ENCODE measurements at places on chromosomes 2 and 18.

- no peak for DNase-seq
These were observed 42.3 kb downstream of the IL1R2 start for GRCh38 chr2:102033750-102034682.

GRCh38 chr18:22604986-22605421, 187.3 kb upstream of the CTAGE1 start:
- DNase-seq: no peak

DNA sequence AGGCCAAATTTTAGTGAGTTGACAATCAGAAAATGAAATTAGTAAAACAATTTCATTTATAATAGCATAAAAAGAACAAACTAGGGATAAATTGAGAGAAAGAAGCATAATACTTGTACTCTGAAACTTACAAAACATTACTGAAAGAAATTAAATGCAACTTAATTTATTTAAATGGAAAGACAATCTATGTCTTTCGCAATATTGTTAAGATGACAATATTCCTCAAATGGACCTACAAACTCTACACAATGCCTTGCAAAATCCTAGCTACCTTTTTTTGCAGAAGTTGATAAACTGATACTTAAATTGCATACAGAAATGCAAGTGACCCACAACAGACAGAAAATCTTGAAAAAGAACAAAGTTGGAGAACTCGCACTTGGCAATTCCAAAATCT, 9.1 kb downstream of the EPG5 start:
- no peak for DNase-seq

- no peak for DNase-seq
These were observed 151.6 kb downstream of the GLI2 start for GRCh38 chr2:120887320-120887697.

DNA sequence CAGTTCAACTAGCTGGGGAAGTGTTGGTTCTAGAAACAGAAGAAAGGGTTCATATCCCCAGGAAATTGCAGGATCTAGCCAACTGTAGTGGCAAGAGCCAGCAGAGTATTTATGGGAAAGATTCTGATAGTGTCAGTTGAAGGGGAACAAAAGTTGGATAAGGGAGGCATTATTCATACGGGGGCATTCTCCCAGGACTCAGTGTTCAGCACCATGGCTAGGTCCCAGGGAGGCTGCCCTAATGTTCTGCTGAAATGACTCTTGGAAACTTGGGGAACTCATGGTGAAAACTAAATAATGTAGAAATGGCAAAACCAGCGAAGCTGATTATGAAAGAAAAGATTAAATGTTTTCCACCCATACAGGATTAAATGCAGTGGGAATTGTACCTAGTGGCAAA, 543.7 kb downstream of the TRIB2 start:
- DNase-seq: no peak

GRCh38 chr2:103435010-103435409, 673.2 kb downstream of the TMEM182 start:
- no peak for DNase-seq

GRCh38 chr2:36318547-36318946, 37.0 kb upstream of the CRIM1 start:
- DNase-seq: no peak

- DNase-seq: no peak
These were observed 445.6 kb upstream of the CELF4 start for GRCh38 chr18:38010971-38011857.

DNA sequence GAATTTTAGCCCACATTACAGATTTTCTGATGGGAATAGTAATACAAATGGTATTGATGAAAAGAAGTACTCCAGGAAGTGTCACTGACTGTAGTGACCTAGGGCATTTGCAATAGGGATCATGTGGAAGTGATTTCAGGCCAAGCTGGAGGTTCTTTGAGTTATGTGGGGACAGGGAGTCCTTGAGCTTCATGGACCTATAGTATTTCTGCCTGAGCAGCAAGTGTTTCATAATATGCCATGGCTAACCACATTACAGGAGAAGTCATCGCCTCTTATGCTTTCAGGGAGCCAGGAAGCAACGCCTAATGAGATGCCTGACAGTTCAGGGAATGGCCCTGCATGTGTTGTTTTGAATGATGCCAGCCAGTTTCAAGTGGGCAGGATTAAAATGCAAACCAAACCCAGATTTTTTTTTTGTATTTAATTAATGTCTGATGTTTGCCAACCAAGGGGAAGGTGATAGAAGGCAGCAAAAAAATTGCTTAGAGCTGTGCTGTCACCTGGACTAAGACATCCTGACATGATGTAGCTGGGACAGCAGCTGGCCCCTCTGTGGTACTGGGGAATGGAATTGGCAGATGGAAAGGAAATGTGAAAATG, 109.5 kb downstream of the RAPGEF4 start:
- DNase-seq: no peak

GRCh38 chr2:180970016-180970415, 10.4 kb upstream of the UBE2E3 start:
- DNase-seq: no peak

DNA sequence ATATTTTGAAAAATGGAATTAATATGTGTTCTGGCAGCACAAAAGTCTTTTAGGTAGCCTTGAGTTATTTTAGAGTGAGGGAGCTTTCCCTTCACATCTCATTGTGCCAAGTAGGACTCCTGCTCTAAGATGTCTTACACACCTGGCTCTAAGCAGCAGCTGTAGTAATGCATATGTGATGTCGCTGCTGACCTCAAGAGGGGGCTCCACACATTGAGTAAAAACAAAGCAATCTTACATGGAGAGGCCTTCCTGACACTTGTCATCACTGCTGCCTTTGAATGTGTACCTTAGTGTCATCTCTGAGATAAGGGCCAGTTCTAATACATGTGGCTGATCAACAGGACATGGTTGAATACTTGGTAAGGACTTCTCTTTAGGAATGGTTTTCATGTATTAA, 75.8 kb downstream of the ACTR3 start:
- DNase-seq: no peak

DNA sequence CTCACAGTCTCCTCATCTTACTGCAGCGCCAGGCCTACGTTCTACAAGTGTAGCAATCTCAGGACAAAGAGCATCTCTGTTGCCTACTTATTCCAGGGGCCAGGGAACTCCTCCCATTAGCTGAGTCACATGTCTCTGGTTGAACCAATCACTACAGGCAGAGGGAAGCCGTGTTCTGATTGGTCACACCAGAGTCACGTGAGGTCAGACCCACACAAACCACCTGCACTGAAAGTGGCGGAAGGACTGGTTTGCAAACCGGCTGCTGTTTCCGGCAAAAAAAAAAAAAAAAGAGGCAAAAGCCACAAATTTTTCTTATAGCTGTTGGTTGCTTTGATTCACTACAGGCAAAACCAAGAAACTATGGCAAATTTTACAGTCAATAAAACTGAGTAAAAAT, 21.9 kb upstream of the USP14 start:
- no peak for DNase-seq

GRCh38 chr2:230932556-230933511, 7.8 kb upstream of the GPR55 start:
- DNase-seq: no peak

- no peak for DNase-seq
These were observed 276.4 kb upstream of the HS6ST1 start for GRCh38 chr2:128594953-128595677.

GRCh38 chr2:235390108-235390815, 103.6 kb upstream of the AGAP1 start:
- peak; percentile 14 for DNase-seq

- DNase-seq: no peak
These were observed 74.3 kb downstream of the LYPD1 start for GRCh38 chr2:132595693-132596092.

DNA sequence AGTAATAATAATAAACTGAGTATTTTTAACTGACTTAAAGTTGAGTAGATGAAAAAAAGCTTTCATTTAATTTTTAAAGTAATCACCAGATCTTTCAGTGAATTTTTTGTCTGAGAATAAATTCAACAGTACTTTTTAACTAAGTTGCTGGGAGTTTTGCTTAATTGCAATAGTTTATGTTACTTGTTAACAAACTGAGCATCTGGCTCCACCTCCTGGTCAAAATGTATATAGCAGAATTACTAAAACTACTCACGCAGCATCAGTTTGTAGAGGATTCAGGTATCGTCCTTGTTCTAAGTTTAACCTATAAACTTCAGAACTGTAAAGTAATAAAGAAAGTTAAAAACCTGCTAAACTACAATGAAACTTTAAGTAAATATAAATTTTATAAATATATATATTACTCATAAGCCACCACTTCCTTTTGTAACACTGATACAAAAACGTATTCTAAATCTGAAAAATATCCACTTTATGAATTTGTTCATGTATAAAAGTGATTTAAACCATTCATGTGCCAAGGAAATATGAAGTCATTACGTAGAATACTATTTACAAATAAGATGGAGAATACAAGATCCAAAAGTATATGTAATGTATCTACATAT, 21.3 kb downstream of the NOL10 start:
- no peak for DNase-seq

DNA sequence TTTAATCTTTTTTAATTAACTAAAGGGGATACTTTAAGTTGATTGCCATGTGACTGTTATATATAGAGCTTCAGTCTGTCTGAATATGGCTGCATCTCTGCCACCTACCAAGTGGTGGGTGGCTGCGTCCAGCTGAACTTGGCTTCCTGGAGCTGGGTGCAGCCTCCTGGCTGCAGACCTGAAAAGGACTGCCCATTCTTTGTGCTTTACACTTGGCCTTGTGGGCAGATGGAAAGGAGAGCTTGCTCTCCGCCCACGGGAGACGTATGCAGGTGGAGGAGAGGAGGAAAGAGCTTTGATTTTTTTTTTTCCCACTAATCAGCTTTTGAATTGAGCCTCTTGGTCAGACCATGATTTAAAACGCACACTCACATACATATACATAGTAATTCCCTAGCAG, 34.7 kb downstream of the NCK2 start:
- no peak for DNase-seq

DNA sequence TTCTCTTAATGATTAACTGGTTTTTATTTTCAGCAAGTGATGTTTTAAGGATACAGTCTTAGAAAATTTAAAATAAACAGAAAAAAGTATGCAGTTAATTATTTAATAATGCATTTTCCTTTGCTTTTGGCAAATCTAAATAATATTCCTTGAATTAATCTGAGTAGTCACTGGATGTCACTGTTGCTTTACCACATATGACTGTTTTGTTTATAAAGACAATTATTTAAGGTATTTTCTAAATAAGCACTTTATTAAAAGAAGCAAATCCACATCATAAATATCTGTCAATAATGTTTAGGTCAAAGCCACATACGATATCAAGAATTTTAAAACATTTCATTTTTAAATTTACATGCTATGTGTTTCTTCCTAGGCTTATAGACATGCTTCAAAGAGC, 40.6 kb upstream of the TFPI start:
- DNase-seq: no peak

DNA sequence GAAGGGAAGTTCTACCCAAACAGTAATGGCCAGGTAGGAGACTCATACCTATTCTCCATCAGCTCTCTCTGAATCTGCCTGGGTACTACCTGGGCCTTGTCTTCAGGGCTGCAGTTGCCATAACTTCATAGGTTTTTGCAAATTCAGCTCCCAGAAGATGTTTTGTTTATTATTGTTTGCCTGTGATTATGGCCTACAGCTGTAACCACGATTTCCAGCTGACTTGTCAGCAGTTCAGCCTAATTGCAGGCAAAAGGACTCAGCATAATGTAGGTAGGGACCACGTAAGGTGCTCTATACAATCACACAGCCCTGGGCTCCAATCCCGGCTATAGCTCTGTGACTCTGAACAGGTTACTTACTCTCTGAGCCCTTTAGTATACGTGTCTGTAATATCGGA, 187.0 kb upstream of the FN1 start:
- no peak for DNase-seq

DNA sequence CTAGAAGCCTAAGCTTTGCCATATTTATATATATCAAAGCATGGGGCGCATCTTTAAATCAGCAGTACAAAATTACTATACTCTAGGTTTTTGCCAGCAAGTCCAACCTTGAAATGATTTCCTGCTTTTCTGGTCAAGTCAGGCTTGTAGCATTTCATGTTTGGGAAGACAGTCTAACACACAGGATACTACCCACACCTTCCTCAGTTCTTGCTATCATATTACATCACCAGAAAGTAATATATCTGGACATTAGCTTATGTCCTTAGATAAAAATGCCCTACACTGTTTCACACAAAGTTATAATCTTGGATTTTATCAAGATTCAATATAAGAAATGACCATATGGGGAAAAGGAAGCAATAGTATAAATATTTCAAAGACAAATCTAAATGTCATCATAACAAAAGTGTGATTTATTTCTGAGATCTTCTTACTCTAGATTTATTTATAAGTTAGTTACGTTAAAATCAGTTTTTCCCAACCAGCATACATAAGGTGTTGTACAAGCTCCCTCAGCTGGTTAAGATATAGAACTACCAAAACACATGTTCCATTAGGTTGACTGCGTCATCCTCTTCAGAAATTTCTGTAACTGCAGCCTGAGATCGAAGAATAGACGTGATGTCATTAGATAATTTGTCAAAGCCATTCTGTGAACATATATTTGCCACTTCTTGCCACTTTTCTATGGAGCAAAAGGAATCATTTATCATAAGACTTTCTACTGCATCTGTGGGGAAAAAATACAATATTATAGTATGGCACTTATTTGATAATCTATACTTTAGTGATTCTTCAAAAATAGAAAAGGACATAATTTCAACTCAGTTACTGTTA, 56.6 kb downstream of the CLHC1 start:
- DNase-seq: no peak
